ENCODE measurements at places on chromosomes 2 and 18. TPM values are rescaled to one million over a fixed set of nuclear protein-coding genes. Genes with fewer than 3 reads are reported as not detected.

TMEM198 gene
- total RNA-seq, result 1.8 TPM

ALLC gene
- not detected for total RNA-seq

NEURL3 gene
- total RNA-seq, result 2.2 TPM

RAB17 gene
- total RNA-seq, result not detected

MYCN gene
- not detected for total RNA-seq

DYNC1I2 gene
- 52.9 TPM for total RNA-seq

MEP1B gene
- not detected for total RNA-seq

CLIP4 gene
- total RNA-seq, result 19.7 TPM

- DNase-seq, result no peak
Observed at GRCh38 chr2:107595749-107596148, 230.9 kb upstream of the RGPD4 start.

GRCh38 chr18:712401-713134, at the start of gene ENOSF1:
ENOSF1 (minus strand) TSS chr18:712630; CDS start chr18:712587, 43 bp downstream.
- peak; percentile 92 for DNase-seq

- DNase-seq, result no peak
Observed at GRCh38 chr2:153386481-153386897, 92.1 kb downstream of the RPRM start.

DNA sequence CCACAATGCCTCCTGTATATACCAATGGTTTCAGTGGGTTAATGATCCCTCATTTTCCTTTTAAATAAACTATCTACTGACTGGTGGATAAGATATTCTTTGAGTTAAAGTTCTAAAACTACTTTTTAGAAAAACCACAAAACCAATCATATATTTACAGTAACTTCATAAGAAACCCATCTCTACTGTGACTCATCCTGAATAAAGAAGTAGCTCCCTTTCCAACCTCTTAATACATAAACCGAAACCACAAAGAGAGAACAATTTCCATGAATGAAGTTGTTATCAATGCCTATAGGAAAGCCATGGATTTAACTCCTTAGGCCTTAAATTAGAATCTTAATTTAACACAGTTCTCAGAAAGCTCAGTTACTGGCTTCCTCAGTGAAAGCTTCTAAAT, 227.0 kb upstream of the SMAD7 start:
- DNase-seq, result no peak

DNA sequence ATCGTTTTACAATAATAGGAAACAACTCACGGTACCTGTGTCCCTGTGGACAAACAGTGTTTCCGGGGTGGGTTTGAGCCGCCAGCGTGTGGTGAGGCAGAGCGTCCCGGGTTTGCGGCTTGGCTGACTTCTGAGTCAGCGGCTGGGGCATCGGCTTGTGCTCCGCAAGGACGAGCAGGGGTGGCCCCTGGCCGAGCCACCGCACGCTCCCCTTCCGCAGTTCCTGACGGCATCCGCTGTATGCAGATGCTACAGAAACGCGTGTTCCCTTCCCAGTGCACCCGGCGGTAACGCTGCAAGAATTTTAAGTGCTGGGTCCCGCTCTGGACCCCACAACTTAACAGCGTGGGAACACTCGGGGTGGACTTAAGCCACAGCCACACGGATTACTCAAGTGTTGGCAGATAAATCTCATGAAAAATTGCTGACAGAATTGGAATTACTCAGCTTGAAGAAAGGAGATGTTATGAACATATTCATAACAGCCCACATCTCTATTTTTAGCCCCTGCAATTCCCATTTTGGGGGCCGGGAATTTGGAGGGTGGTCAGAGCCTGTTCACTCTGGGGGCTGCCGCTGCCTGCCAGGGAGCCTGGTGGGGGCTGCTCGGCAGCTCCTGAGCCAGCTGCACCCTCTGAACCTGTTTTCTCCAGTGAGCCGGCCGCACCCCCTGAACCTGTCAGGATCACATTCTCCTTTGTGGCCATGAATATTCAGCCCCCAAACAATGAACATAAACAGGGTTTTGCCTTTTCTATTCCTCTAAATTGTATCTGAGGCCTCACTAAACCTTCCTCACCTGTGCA, 12.6 kb upstream of the KCNG2 start:
- DNase-seq, result peak; percentile 23

DNA sequence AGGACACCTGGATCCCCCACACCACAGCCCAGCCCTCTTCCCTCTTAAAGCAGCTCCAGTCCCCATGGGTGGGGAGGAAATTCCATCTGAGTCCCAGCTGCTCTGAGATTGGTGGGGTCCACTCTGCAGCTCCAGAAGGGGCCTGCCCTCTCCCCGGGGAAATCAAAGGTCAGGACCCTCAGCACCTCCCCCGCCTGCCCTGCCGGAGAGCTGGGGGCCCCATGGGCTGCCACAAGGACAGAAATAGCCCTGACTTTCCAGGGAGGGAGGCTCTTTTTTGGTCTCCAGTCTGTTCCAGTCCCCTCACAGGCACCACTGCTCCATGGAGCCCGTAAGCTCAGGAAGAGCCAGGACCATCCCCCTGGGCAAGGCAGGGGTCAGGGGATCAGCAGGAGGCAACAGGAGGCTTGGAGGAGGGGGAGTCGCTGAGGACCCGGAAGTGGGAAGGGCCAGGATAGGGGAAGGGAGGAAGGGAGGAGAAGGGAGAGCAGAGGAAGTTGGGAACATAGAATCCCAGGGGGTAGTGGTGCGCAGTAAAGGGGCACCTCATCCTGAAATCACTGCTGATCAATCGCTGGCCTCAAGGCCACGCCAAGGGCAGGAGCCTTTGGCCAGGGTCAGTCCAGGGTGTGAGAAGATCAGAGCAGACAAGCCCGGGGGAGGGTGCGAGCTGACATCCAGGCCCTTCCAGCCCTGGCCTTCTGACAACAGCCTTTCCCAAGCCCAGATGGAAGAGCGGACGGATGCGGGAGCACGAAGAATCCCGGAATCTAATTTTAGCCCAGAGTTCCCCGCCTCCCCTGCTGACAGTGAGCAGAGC, 7.6 kb downstream of the ADRA2B start:
- no peak for DNase-seq

DNA sequence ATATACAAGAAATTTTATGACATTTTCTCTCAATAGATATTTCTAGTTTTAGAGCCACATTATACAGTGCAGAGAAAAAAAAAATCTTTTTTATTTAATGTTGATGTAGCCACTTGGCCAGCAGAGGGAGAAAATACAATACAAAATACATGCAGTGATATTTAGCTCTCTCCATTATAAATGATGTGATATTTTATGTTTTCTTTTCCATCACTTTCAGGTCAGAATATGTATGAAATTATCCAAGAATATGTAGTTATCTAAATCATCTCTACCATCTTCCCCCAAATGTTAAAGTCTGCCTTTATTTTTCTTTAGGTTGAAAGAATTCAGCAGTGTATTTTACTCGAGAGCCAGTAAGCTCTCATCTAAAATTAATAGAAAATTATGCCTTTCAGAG, 533.6 kb upstream of the FSHR start:
- no peak for DNase-seq

- no peak for DNase-seq
Observed at GRCh38 chr2:111053825-111054515, 66.7 kb upstream of the BCL2L11 start.

DNA sequence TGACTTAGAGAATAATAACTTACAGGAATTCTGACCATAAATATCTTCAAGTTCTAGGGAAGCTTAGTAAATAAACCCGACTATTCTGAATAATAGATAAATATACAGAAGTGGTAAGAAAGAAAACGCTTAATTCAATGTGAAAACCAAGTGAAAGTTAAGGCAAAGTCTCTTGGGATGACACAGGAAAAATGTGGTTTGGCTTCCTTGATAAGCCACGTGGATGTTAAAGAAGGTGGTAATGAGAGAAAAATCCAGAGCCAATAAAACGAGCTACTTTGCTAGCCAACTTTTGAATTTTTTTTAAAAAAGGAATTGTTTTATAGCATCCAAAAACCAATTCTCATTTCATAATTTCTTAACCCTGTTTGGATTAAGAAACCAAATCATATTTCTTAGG, 166.2 kb upstream of the VRK2 start:
- DNase-seq, result no peak

DNA sequence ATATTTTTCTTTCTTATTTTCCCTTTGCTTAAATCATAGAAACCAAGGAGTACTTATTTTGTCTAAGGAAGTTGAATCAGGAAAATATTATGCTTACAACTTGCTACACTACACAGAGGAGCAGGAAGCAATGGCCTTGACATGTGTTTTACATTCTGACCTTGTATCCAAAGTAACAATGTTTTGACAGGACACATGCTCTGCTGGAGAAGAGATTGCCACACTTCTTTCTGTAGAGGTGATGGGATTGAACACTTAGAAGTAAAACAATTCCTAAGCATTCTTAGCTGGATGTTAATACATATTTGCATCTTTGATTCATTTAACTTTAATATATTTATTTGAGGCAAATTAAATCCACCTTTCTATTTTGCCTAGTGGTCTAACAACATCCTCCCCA, 929.1 kb downstream of the DSC3 start:
- DNase-seq, result no peak

- DNase-seq, result no peak
Observed at GRCh38 chr2:201969241-201969937, 64.3 kb upstream of the FZD7 start.

DNA sequence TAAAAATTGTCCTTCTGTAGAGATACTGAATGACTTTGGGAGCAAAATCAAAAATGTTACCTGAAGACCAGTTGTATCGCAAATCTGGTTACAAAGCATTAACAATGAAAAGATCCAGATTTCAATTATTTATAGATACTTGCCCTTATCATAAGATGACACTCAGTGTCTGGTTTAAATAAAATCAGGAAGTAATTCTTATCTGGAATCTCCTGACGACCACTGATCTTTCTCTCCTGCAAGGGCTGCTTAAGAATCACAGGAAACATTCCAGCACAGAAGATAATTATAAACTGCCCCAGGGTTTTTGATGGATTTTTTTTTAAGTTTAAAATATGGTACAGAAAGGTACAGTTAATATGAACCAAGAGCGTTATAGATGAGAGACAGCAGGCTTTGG, 205.7 kb downstream of the ALK start:
- DNase-seq, result no peak

GRCh38 chr2:17051538-17051937, 385.9 kb upstream of the CYRIA start:
- DNase-seq, result no peak

- no peak for DNase-seq
Observed at GRCh38 chr2:231693956-231694355, 14.4 kb upstream of the PTMA start.

GRCh38 chr2:112343827-112344585, 68.6 kb downstream of the ZC3H6 start:
- DNase-seq, result no peak

GRCh38 chr2:23525137-23525765, 140.3 kb downstream of the KLHL29 start:
- DNase-seq, result no peak

DNA sequence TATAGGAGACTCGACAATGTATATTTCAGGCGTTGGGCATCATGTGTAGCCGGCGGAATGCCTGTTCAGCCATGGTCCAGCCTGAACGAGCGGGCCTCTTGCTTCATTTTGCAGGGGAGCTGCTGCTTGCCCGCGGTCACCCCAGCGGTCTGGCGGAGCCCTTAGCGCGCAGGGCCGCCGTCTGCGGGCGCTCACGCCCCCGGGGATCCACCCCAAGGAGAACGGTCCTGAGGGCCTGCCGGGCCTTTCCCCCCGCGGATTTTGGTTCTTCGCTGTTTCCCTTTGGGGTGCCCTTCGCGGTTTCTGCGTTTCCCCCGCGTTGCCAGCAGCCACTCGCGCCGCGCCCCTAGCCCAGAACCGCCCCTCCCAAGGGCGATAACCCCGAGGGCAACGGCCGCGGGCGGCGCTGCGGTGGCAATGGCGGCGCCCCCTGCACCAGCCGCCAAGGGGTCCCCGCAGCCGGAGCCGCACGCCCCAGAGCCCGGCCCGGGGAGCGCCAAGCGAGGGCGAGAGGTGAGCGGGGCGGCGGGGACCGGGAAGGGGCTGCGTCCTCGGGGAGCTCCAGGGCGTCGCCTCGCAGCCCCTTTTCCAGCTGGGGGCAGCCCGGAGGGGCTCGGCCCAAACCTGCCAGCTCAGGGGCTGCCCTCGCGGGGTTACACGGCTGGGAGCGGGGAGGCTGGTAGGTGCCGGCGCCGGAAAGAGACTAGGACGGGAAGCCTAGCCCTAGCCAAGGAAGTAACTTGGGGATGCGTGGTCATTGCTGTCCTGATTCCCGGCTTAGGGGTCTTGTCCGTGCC, at the start of gene MFSD2B:
MFSD2B (plus strand) TSS at position 406 of the 797 bp plus-strand sequence; CDS start at position 418, 12 bp downstream.
- DNase-seq, result no peak
